ENCODE measurements at places on chromosomes 1 and 21. TPM values are rescaled to one million over a fixed set of nuclear protein-coding genes. Genes with fewer than 3 reads are reported as not detected.
A peak's percentile ranks its signal among the peaks of the same experiment; 100 is the strongest.

GRCh38 chr1:228105996-228106799, 2.9 kb downstream of the MRPL55 start:
- DNase-seq = no peak

- DNase-seq = no peak
Observed at GRCh38 chr1:161038523-161039153, at the start of gene TSTD1. Gene TSTD1, minus strand, starts transcription at chr1:161038964. Its CDS starts 75 bp downstream, at chr1:161038889.

DNA sequence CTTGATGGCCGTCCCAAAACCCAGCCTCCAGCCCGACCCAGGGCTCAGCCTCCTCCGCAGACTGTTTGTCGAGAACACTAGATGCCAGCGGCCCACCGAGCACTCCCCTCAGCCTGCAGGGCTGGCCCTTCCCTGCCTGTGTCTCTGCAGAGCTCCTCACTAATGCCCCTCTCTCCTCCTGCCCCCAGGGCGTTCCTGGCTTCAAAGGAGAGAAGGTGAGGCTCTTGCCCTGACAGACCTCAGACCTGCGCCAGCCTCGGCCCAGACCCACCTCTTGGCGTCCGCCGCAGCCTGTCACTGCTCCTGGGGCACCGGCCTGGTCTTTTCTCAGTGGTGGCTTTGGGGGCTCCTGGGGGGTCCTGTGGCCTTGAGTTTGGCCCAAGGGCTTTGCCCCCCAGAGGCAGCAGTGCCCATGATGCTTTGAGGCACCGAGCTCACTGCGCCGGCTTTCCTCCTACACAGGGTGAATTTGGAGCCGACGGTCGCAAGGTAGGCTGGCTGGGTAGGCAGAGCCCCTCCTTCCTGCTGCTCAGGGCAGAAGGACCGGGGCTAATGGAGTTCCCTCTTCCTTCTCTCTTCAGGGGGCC, 18.4 kb downstream of the COL6A2 start:
- no peak for DNase-seq

- no peak for DNase-seq
Observed at GRCh38 chr1:63363014-63363413, 4.4 kb upstream of the ALG6 start.

DNA sequence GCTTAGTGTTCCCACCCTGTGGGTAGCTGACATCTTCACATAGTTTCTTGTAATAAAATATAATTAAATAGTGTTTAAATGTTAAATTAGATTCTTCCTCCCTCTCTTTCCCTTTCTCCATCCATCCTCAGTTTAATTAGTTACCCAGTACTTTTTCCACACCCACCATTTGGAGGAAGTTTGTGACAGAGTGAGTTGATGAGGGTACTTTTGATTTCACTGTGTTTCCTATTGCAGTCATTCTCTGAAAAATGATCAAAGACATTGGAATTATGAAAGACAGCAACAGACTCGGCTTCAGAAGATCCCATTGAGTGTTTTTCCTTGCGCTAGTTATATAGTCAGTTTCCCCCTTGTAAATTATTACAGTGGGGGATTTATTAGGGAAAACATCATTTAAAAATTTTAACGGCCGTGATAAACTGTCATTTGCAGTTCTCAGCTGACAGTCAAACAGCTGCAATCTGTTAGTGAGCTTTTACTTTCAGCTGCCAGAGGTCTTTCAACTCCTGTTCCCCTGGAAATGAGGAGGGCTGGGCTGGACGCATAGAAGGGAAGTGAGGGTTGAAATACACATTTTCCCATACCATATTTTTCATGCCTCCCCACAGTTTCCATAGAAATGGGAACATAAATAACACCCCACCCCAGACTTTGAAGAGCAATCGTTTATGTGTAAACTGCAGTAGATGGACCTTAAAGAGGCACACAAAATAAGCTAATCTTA, 61.3 kb upstream of the CACYBP start:
- peak; percentile 66 for DNase-seq

GRCh38 chr1:7574121-7575040, 196.7 kb upstream of the VAMP3 start:
- peak; percentile 44 for DNase-seq

TDRD5 gene
- not detected for polyA plus RNA-seq

DNA sequence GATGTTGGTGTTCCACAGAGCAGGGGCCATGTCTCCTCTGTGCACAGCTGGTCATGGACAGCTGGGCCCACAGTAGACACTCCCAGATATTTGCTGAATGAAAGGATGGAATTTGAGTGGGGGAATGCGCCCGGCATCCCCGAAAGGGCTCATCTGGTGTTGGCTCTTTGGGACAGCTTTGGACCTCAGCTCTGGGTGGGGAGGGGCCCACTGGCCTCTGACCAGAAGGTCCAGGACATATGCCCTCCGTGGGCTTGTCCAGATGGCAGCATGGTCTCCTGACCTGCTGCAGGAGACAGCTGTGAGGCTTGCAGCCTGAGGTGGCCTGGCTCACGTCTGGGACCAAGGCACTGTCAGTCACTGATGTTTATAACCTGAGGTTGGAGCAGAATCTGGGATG, 160.4 kb upstream of the AJAP1 start:
- DNase-seq = no peak

UQCRHL gene
- polyA plus RNA-seq = not detected

GRCh38 chr1:241356187-241356518, 852 bp downstream of the RGS7 start:
- DNase-seq = no peak

DNA sequence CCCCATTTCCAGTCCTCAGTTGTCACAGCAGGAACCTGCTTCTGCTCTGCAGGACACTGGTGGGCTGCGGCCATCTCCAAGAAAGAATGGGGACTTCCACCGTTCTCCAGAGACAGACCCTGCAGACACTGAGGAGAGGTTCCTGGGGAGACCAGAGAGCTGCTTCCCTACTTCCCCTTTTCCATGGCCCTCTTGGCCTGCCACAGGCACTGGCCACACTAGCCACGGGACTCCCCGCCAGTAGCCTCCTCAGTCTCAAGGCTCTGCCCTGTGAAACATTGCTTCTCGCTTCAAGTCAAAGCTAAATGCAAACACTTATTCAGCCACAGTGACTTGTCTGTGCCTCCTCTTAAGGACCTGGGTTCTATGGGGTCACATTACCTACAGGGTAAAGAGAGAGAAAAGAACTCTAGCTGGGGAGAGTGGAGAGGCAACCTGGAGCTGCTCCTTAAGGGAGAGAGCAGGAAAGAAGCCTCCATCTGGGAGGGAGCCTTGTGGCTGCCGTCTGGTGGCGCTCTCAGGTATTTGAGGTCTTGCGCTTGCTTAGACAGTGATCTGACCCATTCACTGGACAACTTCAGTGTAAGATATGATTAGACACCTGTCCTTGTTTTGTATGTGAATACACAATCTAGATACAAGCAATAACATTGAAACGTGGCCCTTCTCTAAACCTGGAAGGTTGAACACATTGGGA, 5.4 kb upstream of the SLAMF8 start:
- DNase-seq = peak; percentile 33

DNA sequence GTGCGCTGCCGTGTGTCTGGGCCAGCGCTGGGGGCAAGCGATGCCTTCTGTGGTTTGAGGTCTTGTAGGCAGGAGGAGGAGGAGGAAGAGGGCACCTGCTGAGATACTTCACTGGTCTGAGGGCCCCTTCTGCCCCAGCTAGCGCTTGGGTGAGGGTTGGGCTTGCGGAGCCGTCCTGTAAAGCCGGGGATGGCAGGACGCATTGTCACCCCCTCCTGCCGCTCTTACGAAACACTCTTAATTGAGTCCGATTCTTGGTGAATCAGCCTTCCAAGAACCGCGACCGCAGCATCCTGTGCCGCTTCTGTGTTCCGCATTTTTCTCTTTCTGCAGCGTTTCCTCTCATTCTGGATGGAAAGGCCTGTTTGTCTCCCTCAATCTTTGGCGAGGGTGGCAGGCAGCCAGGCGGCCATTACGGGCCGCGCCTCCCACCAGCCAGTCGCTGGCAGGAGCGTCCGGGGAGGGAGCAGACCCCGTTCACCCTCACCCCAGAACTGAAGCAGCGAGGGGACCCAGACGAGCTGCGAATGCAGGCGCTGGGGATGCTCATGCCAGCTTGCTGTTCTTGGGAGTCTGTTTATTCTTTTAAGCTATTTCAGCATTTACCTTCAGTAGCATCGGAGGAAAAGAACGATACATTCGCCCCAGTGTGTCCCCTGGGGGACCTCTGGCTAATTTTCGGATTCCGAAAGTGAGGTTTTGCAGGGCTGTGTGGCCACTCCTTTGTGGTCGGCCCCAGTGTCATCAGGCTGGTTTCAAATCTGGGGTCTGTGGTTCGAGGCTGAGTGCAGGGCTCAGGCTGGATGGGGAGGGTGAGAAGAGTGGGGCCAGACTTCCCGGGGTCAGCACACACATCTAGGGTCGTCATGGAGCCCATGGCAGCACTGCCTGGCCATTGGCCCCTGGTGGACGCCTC, 62.7 kb downstream of the SKI start:
- peak; percentile 74 for DNase-seq

GRCh38 chr1:189431447-189431846, 1046.2 kb downstream of the BRINP3 start:
- DNase-seq = peak; percentile 7

DNA sequence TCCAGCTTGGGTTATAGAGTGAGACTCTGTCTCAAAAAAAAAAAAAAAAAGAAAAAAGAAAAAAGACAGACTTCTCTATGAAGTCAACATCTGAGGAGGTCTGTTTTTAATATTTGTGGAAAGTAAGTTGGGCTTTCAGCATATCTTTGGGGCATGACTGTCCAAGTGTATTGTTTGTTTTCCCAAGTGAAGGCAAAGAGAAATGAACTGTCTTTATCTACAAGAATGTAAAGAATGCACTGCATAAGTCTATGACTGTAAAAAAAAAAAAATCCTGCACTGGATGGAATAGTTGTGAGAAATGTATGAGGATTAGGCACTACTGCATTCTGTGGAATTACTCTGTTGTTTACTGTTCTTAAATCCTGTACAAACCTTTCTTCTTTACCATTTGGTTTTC, 45.6 kb upstream of the TMEM61 start:
- peak; percentile 22 for DNase-seq
